ENCODE measurements at places on chromosomes 12 and 14.
A peak's percentile ranks its signal among the peaks of the same experiment; 100 is the strongest.

DNA sequence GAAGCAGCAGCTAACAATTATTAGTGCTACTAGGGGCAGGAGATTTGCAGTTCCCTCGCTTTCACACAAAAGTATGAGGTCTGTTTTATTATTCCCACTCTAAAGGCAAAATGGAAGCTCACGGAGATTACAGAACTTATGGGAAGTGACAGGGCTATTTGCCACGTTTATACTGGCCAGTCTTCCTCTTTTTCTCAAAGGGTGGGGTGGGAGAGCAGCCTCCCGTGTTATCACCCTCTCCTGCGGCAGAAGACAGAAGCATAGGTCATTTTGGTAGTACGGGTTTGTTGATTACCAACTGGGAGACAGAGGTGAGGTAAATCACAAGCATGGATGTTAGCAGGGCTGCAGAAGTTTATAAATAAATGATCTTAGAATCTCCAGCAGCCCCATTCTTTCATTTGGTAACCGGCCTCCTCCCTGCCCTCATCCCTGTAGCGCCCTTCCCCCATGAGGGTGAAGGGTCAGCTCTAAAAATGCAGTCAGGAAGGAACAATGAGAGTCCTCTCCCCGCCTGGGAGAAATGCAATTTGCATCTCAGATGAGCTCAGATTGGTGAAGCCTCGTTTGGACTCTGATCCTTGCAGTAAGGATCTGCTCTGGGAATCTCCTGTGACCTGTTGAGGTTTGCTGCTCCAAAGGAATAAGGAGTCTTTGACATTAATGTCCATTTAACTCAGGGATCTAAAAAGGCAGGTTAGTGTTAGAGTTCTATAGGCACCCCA is 44.7 kb upstream of the SINHCAF start:
- DNase-seq: no peak
- peak overlapping the region; percentile 17 for H3K27ac ChIP-seq
- H3K4me1 ChIP-seq: no peaks in the 10 kb centered on the region
- no peaks in the 10 kb centered on the region for H3K36me3 ChIP-seq
- no peaks in the 10 kb centered on the region for H3K27me3 ChIP-seq
- peak overlapping the region; percentile 18 for H3K4me3 ChIP-seq

DNA sequence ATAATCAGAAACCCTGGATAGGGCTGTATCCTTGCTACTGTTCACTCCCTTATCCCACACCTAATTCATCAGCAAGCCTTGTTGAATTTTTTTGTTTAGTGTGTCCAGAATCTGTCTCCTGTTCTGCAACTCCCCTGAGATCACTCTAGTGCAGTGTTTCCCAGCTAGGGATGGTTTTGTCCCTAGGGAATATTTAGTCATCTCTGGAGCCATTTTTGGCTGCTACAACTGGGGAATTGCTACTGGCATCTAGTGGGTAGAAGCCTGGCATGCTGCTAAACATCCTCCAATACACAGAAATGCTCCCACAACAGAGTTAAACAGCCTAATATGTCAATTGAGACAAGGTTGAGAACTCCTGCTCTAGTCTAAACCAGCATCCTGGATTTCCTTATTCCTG is 248.0 kb downstream of the NPAS3 start:
- no peaks in the 10 kb centered on the region for H3K4me1 ChIP-seq
- no peaks in the 10 kb centered on the region for H3K36me3 ChIP-seq
- H3K27me3 ChIP-seq: no peaks in the 10 kb centered on the region
- no peak for DNase-seq
- no peak overlapping the region for H3K27ac ChIP-seq
- no peak overlapping the region for H3K4me3 ChIP-seq

- DNase-seq: no peak
- no peaks in the 10 kb centered on the region for H3K36me3 ChIP-seq
- no peaks in the 10 kb centered on the region for H3K4me1 ChIP-seq
Observed at GRCh38 chr12:22083167-22083566, 37.1 kb downstream of the CMAS start.

DNA sequence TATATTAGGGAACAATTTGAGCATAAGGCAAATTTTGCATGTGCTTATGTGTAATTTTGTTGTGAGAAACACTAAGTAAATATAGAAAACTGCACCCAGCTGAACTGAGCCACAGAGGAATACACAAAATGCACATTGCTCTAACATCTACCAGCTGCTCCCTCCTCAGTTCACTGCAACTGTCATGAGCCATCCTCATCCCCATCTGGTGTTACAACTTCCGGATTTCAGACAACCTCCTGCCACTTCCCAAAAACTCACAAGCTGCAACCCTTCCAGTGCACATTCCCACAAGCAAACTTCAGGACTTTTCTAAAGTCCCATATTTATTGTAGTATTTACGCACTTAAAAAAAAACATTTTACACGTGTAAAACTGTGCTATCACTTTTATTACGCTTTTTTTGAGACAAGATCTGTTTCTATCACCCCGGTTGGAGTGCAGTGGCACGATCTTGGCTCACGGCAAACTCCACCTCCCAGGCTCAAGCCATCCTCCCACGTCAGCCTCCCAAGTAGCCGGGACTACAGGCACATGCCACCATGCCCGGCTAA is 169.1 kb upstream of the TBX3 start:
- DNase-seq: no peak
- no peak overlapping the region for H3K4me3 ChIP-seq
- H3K27me3 ChIP-seq: no peaks in the 10 kb centered on the region
- H3K36me3 ChIP-seq: no peaks in the 10 kb centered on the region
- no peak overlapping the region for H3K27ac ChIP-seq
- H3K4me1 ChIP-seq: no peaks in the 10 kb centered on the region

DNA sequence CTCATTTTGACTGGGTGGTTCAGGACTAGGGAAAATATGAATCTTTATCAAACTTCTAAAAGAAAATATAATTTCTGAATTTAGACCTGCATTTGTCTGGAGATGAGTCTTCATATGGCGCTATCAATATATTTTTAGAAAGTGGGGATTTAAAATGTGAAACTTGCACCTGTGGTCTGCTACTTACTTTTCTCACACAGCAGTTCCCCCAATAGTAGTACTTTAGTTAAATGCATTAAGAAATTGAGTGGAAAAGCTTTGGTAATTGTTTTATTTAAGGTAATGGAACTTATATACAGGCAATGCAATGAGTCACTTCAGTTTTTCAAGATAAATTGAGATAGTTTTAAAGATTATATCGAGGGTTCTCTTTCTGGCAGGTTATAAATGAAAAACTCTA is 91.9 kb downstream of the CNTN1 start:
- H3K4me3 ChIP-seq: no peak overlapping the region
- no peak for DNase-seq
- no peaks in the 10 kb centered on the region for H3K36me3 ChIP-seq
- no peak overlapping the region for H3K27ac ChIP-seq
- H3K27me3 ChIP-seq: no peaks in the 10 kb centered on the region
